ENCODE measurements at places on chromosomes 1 and 21.
A peak's percentile ranks its signal among the peaks of the same experiment; 100 is the strongest.

DNA sequence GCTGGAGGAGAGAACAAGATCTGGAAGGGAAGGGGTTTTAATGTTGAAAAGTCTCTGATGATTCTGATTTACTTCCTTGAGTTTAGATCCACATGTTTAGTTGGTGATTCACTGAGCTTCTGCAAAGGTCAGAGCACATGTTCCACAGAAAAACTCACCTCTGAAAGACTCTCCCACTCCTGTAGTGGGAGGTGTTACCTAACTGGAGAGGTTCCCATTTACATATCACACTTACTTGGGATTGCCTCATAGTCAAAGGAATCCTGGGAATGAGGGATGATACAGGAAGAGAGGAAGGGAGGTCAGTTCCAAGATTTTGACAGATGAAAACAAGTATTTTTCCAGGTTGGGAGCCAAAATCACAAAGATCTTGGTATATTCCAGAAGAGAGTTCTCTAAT lies 2.7 kb upstream of the NTNG1 start:
- no peak for DNase-seq

- no peak for DNase-seq
These were observed 223.4 kb downstream of the FMN2 start for GRCh38 chr1:240314845-240315801.

DNA sequence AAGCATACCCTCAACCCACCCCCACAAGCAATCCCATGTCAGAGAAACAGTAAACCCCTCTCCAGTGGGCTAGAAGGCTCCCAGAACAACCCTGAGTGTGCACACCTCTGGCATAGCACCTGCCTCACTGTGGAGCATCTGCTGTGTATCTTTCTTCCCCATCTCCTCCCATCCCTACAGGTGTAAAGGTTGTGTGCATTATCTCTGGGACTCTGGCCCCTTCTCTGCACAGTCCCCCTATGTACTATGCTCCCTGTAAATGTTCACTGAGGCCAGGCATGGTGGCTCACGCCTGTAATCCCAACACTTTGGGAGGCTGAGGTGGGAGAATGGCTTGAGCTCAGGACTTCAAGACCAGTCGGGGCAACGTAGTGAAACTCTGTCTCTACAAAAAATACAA lies 700 bp upstream of the CACNA1S start:
- no peak for DNase-seq

DNA sequence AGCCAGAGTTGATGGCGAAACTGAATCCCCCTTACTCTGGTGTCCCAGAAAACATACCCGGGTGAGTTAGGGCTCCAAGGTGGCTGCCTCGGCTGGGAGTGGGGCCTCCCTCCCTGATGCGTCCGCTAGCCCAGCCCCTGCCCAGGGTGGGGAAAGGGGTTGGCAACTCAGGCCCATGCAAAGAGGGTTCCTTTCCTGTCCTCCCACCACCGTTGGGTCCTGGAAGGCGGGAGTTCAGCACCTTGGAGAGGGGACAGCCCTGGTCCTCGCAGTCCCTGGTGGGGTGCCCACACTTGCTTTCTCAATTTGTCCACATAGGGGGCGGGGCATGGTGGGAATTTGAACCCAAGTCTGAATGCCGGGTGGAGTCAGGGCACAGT lies 6.1 kb downstream of the SRM start:
- peak; percentile 72 for DNase-seq

DNA sequence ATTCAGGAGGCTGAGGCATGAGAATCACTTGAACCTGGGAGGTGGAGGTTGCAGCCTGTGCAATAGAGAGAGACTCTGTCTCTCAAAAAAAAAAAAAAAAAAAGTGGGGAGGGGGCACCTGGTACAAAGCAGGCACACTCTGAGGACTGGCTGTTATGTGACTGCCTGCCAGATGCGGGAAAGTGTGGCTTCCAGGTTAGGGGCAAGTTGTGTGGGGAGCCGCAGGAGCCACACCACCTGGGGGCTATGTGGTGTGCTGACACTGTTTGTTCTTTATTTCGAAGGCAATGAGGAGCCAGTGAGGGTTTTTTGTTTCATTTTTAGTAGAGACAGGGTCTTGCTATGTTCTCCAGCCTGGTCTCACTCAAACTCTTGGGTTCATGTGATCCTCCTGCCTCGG lies 5.7 kb downstream of the THEMIS2 start:
- DNase-seq: no peak

- no peak for DNase-seq
These were observed 73.4 kb downstream of the SH3BGR start for GRCh38 chr21:39525129-39525528.

GRCh38 chr21:40835184-40835694 lies 11.7 kb downstream of the DSCAM start:
- DNase-seq: no peak

- no peak for DNase-seq
These were observed 207.2 kb downstream of the TOMM20 start for GRCh38 chr1:234921266-234922062.

DNA sequence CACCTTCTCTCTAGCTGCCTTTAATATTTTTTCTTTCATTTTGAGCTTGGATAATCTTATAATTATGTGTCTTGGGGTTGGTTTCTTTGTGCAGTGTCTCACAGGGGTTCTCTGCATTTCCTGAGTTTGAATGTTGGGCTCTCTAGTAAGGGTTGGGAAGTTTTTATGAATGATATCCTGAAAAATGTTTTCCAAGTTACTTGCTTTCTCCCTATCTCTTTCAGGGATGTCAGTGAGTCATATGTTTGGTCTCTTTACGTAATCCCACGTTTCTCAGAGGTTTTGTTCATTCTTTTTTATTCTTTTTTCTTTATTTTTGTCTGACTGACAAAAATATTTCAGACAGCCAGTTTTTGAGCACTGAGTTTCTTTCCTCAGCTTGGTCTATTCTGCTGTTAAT lies 55.4 kb upstream of the CCDC190 start:
- DNase-seq: no peak

- DNase-seq: no peak
These were observed 433.1 kb downstream of the CAMTA1 start for GRCh38 chr1:7218210-7218832.

DNA sequence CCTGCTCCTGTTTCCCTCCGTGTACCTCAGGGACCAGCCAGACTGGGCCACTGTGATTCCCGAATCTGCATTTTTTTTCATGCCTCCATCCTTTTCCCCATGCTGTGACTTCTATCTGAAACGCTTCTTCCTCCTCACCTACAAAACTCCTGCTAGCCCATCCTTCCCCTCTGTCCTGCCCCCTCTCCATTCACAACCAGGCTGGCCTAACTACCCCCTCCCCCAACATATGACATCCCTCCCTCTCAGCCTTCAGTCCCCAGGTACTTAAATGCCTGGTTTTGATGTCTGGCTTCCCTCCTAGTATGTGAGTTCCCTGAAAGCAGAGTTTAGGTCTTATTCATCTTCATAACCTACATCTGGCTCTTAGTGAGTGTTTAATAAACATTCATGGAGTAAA lies 82.7 kb downstream of the TAS1R2 start:
- no peak for DNase-seq

DNA sequence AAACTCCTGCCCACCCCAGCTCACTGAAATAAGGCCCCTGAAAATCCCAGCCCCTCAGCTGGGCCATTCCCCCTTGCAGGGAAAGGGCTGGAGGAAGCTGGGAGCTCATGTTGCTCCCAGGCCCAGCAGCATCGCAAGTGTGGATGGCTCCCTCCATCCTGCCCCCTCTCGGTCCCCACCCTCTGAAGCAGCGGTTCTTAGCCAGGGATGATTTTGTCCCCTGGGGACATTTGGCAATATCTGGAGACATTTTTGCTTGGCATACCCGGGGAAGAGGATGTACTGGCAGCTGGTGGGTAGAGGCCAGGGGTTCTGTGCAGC lies 56.8 kb downstream of the PSMG1 start:
- peak; percentile 32 for DNase-seq

DNA sequence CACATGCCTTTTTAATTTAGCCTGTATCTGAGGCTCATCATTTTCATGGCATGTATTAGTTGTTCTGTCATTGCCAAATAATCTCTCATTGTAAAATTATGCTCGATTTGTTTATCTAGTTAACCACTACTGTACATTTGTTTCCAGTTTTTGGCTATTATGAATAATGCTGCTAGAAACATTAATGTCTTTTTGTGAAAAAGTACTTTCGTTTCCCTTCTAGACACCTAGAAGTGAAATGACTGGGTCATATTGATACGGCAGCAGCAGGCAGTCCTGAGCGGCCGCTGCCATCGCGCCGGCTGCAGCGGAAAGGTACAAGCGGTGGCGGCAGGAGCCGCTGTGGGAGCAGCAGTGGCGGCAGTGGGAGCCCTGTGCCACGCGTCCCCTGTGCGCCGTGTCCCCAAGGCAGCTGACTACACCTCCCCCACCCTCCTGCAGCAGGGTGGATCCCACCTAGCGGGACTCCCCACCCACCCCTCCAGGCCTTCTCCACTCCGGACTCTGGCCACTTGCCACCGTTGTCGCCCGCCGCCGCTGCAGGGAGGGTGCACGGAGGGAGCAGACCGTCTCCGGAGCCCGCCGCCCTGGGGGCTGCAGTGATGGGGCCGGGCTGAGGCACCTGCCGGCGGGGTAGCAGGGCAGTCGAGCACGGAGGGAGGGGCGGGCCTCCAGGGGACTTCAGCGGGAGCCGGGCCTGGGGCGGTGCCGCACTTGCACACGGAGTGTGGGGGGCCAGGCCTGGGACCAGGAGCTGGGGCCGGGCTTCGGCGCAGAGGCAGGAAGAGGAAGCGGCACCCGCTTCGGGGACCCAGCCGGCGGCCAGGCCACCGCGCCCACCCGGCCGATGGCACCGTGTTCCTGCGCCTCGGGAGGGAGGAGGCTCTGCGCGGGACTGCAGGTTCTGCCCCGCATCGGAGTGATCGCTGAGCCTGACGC lies 66.8 kb upstream of the RGS7 start:
- DNase-seq: peak; percentile 56

GRCh38 chr1:159092036-159092760 lies 15.6 kb upstream of the AIM2 start:
- no peak for DNase-seq

- no peak for DNase-seq
These were observed 13.0 kb upstream of the RNF19B start for GRCh38 chr1:32977546-32978087.

DNA sequence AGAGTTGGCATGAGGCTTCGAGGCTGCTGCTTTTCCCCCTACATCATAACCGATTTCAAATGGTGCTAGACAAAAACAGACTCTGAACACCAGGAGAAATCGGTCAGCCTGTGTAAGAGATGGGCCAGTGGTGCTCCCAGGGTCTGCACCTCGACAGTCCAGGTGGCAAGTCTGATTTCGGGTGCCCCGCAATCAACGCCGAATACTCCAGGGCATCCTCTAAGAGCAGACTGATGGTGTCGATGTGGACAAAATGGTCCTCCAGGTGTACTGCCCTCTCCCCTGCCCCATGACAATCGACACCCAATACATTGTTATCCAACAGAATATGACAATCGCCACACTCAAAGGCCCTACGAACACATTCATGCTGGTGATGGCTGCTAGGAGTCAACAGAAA lies 50.0 kb downstream of the CD46 start:
- DNase-seq: no peak

GRCh38 chr1:92441697-92442342 lies 44.9 kb downstream of the GFI1 start:
- no peak for DNase-seq

- DNase-seq: no peak
These were observed 18.2 kb downstream of the KIF17 start for GRCh38 chr1:20699558-20699957.

DNA sequence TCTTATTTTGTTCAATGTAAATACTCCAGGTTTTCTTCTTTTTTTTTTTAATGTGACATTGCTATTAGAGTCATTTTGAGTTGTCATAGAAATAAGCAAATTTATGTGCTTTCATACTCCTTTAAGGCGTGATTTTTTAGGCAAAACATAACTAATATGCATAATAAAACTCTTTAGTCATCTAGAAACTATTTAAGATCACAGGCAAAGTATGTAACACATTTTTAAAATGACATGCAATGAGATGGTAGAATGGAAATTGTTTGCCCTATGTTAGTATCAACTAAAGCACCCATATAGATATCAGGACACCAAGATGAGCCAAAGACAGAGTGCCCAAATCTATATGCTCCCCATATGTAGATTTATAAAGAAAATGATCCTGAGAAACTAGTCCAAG lies 41.5 kb upstream of the SGIP1 start:
- DNase-seq: no peak

DNA sequence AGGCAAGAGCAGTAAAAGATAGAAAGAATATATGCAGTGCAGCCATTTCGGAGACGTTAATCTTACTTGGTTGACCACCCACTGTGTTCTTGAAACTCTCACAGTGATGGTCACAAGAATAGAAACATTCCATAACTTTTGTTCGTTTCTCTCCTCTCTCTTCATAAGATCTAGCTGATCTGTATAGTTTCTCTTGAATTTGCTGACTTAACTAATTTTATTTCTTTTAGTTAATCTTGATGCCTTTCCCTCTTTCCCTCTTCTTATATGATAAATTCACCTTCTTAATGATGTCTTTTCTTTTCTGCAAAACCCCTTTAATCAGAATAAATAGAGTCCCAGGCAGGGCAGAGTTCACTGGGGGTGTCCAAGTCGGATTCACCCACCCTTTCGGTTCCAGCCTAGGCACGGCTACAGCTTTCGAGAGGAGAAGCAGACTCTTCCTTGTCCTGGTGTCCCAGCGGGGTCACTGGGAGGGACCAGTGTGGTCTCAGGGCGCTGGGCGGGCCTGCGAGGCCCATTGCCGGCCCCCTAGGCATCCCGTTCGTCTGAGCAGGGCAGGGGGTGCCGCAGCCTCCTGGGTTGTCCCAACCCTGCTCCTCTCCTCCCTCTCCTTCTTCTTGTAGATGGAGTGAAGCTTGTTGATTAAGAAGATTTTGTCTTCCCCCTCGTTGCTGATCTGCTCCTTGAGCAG lies 39.8 kb downstream of the ZNF691 start:
- no peak for DNase-seq

DNA sequence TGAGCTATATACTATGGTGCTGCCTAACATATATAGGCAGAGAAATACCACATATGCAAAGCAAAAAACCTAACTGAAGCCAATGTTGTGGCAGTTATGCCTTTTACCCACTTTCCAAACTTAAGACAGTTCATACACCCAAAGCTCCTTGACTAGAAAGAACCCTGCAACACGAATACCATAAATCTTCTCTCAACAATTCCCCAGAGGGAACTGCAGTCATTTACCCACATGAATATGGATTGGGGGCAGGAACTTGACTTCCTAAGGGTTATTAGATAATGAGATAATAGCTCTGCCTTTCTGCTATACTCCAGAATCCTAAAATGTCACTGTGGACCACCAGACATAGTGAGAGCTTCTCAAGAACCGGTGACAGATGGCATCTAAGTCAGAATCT lies 2.9 kb upstream of the ASPM start:
- no peak for DNase-seq

DNA sequence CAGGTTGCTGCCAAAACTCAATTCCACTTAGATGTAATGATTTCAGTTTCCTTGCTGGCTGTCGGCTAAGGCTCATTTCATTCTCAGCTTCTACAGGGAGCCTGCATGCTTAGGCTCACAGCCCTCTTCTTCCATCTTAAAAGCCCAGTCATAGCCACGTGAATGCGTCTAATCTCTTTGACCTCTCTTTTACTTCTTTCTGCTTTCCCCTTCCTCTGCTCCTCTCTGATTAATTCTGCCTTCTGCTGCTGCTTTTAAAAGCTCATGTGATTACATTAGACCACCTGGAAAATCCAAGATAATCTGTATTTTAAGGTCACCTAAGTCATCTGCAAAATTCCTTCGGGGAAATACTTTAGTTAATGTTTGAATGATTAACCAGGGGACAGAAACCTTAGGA lies 812.8 kb upstream of the BRINP3 start:
- DNase-seq: no peak
